Uterus (tissue), 4 donors: ENCODE measurements at places on chromosomes 16 and 17. TPM values are rescaled to one million over a fixed set of nuclear protein-coding genes. Genes with fewer than 3 reads are reported as not detected.
A peak's percentile ranks its signal among the peaks of the same experiment; 100 is the strongest.

DNA sequence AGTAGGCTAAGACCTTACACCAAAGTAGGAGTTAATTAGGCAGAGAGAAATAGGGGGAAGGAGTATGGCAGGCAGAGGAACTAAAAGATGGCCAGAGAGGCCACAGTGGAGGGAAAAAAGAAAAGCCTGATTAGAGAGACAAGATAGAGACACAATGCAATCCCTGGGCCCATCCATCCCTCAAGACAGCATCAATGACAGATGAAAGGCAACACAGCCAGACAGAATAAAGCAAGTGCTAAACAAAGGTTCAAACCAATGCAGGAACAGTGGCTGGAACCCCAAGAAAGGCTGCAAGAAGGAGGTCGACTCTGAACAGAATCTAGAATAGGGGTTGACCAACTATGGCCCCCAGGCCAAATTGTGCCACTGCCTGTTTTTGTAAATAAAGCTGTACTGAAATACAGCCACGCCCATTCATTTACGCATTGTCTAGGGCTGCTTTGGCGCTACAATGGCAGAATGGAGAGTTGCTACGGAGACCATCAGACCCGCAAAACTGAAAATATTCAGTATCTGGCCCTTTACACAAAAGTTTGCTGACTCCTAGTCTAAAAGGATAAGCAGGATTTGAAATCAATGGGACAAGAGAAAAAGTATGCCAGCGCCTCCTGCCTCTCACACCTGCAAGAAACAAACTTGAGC is 473.3 kb upstream of the PSMD7 start:
- H3K4me3 ChIP-seq: no peak overlapping the region
- H3K4me1 ChIP-seq: no peaks in the 10 kb centered on the region
- DNase-seq: no peak

Gene NTN1
- 5.6 TPM for total RNA-seq

GRCh38 chr17:64773836-64774761 is 112.0 kb upstream of the SMURF2 start:
- no peak for DNase-seq
- H3K36me3 ChIP-seq: no peaks in the 10 kb centered on the region
- no peaks in the 10 kb centered on the region for H3K27me3 ChIP-seq

DNA sequence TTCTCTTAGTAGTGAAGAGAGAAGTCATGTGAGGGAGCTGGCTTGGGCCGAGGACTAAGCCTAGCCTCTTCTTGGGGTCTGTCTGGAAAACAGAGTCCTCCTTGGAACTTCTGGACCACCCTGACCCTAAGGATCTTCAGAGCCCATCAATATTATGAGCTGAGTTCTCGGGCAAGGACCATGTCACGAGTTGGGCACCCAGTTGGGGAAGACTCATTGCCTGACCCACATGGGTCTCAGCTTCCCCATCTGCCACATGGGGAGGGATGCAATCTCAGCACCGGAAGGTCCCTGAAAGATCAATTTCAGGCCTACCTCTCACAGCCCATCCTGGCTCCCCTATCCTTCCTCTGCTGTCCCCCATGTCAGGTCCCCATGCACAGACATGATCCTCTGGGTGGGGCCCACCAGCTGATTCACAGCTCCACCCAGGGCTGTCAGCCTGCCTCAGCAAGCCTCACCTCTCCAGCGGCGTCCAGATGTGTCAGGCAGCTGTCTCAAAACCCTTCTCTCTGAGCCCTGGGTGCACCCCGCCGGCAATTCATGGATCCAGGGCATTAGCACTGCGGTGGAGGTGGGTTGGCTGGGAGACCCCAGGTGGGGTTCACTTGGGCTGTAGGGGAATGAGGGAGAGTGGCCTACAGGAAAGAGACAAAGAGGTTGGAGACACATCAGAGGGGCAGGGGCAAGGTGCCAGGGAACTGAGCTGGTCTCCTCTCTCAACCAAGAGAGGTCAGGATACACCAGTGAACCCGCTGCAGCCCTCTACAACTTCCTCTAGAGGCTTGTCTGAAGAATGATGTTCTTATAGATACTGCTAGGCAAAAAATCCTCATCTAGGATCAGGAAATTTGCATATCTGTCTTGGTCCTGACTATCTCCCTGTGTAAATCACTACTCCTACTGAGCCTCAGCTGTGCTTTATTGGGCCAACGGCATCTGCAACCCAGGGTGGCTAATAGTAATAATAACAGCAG is 1.8 kb downstream of the NLRP1 start:
- H3K27me3 ChIP-seq: no peaks in the 10 kb centered on the region
- H3K27ac ChIP-seq: peak overlapping the region; percentile 88
- no peaks in the 10 kb centered on the region for H3K36me3 ChIP-seq
- H3K4me3 ChIP-seq: no peak overlapping the region

Gene KATNIP
- total RNA-seq: 12.3 TPM

Gene KRTAP9-8
- total RNA-seq: not detected

Gene NPIPA5
- 30.9 TPM for total RNA-seq

Gene ACE
- total RNA-seq: 0.77 TPM

Gene SLC7A6OS
- total RNA-seq: 17.8 TPM

GRCh38 chr16:79451196-79451816 is 149.2 kb downstream of the MAF start:
- no peak overlapping the region for H3K4me3 ChIP-seq
- no peaks in the 10 kb centered on the region for H3K4me1 ChIP-seq
- H3K27me3 ChIP-seq: no peaks in the 10 kb centered on the region
- DNase-seq: no peak

DNA sequence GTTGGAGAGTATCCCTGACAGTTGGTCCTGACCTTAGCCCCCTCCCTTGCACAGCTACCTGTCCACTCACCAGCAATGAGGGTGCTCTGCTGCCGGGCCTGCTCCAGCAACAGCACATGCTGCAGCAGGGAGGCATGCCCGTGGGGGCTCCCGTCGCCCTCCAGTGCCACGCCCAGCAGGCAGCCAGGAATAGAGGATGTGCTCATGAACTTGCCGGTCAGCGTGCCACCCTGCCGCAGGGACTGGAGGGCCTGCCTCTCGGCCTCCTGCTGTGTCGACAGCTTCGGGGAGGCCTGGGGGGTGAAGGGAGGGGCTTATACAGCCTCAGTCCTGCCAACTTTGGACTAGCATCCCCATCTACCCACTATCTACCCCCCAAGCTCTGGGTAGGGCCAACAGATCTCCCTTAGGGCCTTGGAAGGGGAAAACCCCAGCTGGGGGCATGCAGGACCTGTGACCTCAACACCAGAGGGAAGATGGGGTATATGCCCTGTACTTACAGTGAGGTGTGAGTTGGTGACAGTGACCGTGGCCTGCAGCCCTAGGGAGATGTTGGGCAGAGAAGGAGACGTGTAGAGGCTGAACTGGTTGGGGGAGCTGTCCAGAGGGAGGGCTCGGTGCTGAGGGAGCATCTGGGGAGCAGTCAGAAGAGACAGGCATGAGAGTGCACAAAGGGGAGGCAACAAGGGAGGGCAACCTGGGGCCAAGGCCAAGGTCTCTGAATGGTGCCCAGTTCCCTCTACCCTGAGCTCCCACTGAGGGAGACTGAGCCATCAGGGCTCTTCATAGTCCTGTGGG is 20.9 kb downstream of the G6PC3 start:
- H3K36me3 ChIP-seq: no peaks in the 10 kb centered on the region
- no peaks in the 10 kb centered on the region for H3K27me3 ChIP-seq
- H3K27ac ChIP-seq: no peak overlapping the region
- no peak overlapping the region for H3K4me3 ChIP-seq
- H3K4me1 ChIP-seq: peaks cover 7% of the 10 kb centered on the region

Gene USP6
- total RNA-seq: 0.97 TPM

GRCh38 chr17:19249681-19250080 is 12.5 kb downstream of the EPN2 start:
- H3K27ac ChIP-seq: peak overlapping the region; percentile 96
- H3K4me1 ChIP-seq: peaks cover 13% of the 10 kb centered on the region
- no peaks in the 10 kb centered on the region for H3K36me3 ChIP-seq
- no peak overlapping the region for H3K4me3 ChIP-seq

Gene SMPD3
- 1.2 TPM for total RNA-seq

Gene FAM171A2
- total RNA-seq: 15.4 TPM
